ENCODE measurements at places on chromosomes 13 and 19.

DNA sequence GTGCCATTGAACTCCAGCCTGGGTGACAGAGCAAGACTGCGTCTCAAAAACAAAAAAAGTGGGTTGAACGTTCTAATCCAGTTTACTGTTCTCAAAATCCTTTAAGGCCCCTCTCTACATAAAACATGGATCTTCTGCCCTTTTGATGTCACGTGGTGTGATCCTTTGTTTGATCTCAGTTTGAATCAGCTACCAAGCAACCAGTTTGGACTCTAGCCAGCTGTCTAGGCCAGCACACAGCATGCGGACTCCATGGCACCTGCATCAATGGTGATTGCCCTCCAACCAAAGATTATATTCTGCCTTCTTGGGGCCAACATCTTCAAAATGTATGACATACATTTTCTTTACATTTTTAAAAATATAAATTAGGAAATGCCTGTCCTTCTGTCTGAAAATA, 365.4 kb downstream of the NDFIP2 start:
- no peak for DNase-seq

GRCh38 chr13:97310809-97311436, 88.8 kb downstream of the MBNL2 start:
- DNase-seq: no peak

GRCh38 chr13:74243637-74244526, 109.7 kb upstream of the KLF12 start:
- no peak for DNase-seq

GRCh38 chr13:38624822-38625221, 62.1 kb upstream of the FREM2 start:
- no peak for DNase-seq

DNA sequence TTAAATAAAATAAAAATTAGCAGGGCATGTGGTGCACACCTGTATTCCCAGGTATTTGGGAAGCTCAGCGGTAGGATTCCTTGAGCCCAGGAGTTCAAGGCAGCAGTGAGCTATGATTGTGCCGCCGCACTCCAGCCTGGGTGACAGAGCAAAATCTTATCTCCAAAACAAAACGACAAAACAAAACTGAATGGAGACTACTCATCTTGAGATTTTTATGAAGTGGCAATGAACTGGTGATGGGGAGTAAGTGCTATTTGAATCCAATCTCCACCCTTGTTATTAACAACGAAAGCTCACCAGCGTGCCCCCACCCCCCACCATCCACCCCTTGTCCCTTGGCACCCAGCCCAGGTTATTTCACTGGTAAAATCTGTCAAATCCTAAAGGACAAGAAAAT, 45.2 kb upstream of the URI1 start:
- DNase-seq: no peak

GRCh38 chr13:93655154-93655553, 428.5 kb downstream of the GPC6 start:
- DNase-seq: no peak

DNA sequence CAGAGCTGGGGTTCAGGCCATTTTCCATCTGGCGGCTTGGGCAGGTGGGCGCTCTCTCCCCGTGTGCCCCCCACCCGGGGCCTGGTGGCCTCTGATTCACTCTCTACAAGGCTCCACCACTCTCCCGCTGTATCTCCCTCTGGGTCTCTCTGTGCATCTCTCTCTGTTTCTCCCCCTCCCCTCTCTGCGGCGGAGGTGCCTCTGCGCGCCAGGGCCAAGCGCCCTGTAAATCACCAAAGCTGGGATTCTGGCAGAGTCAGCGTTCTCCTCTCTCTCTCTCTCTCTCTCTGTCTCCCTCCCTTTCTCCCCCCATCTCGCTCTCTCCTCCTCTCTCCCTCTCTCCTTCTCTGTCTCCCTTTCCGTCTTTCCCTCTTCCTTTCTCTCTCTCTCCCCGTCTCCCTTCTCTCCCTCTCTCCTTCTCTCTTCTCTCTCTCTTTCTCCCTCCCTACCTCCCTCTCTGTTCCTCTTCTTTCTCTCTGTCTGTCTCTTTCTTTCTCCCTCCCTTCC, 3.9 kb downstream of the NFIC start:
- no peak for DNase-seq

DNA sequence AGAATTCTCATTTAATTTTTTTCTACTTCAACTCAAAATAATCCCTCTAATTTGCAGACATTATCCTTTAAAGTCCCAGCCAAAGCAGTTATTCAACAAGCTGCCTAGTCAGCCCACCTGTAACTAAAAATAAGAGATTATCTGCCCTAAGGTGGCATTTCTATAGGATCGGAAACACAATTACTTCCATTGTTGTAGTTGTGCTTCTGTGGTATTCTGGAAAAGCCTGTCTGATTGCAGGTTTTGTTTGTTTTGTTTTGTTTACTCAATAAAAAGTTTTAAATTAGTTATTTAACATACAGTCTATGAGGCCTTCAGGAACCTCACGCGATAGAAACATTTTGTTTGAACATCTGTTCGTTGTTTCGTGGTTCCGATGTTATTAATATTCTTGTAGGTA, 101.0 kb downstream of the ZIC5 start:
- DNase-seq: no peak

DNA sequence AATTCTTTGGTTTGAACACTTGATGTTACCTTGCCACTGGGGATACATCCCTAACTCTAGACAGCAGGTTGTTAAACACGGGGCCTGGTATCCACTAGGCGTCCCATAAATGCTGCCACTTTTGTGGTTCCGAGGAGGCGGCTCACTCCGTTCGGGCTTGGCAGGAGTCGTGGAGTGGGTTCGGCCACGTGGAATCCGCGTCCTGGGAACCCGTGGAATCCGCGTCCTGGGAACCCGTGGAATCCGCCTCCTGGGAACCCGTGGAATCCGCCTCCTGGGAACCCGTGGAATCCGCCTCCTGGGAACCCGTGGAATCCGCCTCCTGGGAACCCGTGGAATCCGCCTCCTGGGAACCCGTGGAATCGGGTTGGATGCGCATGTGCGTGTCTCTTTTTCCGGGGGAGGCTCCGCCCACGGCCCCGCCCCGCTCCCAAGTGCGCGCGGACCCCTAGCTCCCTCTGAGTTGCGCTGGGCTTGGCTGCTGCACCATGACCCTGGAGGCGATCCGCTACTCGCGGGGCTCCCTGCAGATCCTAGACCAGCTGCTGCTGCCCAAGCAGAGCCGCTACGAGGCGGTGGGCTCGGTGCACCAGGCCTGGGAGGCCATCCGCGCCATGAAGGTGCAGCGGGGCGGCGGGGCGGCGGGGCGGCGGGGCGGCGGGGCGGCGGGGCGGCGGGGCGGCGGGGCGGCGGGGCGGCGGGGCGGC, at the start of gene MRI1:
Gene MRI1 (plus strand): TSS at position 422 of the 707 bp plus-strand sequence. CDS start 67 bp downstream, at position 489.
- peak; percentile 92 for DNase-seq

GRCh38 chr13:97914540-97914939, 38.9 kb upstream of the IPO5 start:
- DNase-seq: no peak

DNA sequence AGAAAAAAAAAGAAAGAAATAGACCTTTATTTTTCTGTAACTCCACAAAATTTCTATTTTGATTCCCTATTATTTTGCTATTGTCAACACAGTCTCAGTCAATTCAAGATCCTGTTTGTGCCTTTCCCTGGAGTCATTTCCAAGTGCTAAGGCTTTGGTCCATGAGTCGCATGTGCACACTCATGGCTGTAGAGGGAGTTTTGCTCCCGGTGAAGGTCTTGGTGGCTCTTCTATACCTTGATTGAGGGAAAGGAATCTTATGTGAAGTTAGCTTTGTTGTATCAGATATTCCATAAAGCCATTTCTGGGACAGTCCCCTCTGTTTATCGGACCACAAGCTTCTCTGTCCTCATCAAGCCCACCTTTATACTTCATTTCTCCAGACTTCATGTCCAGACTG, 58.7 kb upstream of the ALOX5AP start:
- no peak for DNase-seq

GRCh38 chr13:50016444-50016843, 1.2 kb downstream of the KCNRG start:
- DNase-seq: no peak
